ENCODE measurements at places on chromosomes 13 and 19.

DNA sequence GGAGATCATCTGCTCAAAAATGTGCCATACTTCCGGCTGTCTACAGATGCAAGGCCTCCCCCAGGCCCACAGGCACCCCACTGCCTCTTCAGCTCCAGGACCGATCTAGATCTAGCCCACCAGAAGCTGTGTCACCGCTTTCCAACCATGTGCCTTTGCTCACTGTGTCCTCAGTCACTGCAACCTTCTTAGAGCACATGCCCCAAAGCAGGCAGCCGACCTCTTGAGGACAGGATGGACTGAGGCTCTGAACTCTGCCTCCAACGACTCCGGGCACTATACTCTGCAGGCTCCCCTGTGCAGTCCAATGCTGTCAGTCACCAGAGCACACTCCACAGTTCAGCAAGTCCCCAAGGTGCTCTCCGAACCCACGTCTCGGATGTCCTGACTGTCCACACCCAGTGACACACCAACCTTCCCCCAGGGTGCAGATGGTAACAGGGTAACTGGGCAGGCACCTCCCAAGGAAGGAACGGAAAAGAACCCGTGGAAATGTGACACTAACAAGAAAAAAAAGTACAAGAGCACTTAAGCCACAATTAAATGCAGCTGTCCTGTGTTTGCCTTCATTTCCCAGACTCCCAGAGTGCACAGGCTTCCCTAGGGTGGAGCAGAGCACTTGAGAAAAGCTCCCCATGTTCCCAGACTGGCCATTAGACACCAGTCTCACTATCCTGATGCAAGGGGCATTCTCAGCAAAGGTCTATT is 4.8 kb downstream of the STK24 start:
- DNase-seq: peak; percentile 37

- DNase-seq: no peak
These were observed 4.0 kb downstream of the TRMT1 start for GRCh38 chr19:13112555-13112954.

DNA sequence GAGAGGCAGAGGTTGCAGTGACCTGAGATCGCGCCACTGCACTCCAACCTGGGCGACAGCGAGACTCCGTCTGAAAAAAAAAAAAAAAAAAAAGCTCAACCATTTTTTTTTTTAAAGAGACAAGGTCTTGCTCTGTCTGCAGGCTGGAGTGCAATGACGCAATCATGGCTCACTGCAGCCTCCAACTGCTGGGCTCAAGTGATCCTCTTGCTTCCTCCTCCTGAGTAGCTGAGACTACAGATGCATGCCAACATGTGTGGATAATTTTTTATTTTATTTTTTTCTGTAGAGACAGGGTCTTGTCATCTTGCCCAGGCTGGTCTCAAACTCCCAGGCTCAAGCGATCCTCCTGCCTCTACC is 10.3 kb downstream of the EHD2 start:
- peak; percentile 94 for DNase-seq

DNA sequence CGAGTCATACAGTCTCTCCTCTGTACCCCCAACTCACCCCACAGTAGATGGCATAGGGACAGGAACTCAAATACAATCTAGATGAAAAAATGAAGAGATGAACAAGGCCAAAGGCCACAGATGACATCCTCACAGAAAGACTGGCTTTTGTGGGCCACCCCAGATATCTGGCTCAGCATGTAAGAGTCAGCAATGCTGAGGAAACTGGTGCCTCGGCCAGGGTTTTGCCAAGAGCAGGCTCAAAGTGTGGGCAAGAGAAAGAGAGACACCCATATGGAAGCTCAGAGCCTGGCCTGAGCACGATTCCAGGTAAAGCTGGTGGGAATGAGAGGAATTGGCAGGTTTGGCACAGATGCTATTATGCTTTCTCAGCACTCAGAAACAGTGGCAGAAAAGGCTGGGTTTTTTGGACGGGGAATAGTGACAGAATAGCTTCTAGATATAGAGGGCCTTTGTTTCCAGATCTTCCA is 460.6 kb downstream of the FOXO1 start:
- DNase-seq: no peak

DNA sequence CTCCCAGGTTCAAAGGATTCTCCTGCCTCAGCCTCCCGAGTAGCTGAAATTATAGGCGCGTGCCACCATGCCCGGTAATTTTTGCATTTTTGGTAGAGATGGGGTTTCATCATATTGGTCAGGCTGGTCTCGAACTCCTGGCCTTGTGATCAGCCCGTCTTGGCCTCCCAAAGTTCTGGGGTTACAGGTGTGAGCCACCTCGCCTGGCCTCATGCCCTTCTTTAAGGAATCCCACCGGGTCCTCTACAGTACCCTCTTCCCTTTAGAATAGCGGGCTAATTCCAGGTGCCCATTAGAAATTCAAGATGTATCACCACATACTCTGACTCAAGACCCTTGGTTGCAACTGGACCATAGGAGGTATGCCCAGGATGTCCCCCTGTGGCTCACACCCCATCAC is 74.2 kb upstream of the ZNF536 start:
- no peak for DNase-seq

- DNase-seq: no peak
These were observed 12.1 kb downstream of the HIPK4 start for GRCh38 chr19:40377876-40378385.

GRCh38 chr13:104975272-104975671 is 1560.2 kb downstream of the EFNB2 start:
- no peak for DNase-seq

All from choroid plexus epithelial cell (primary cell).